ENCODE measurements at places on chromosomes 6 and 20. TPM values are rescaled to one million over a fixed set of nuclear protein-coding genes. Genes with fewer than 3 reads are reported as not detected.

DNA sequence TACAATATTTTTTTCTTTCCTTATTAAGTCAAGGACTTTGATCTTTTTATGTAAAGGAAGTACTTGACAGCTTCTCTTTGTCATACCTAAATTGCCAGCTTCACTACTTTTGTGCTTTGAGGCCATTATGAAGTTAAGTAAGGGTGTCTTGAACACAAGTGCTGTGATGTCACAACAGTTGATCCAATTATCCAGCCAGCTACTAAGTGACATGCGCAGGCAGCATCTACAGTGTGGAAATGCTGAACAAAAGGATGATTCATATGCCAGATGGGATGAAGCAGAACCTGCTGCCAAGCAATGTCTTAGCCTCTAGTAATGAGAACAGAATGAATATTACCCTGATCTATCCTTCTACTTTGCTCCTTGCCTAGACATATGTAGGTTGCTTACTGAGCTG lies 68.3 kb upstream of the TMEM244 start:
- H3K27me3 ChIP-seq: peaks cover 3% of the 10 kb centered on the region
- no peak overlapping the region for H3K4me3 ChIP-seq
- H3K27ac ChIP-seq: no peak overlapping the region
- DNase-seq: no peak
- H3K4me1 ChIP-seq: no peaks in the 10 kb centered on the region

CAGE1 gene
- total RNA-seq: 0.17 TPM

DNA sequence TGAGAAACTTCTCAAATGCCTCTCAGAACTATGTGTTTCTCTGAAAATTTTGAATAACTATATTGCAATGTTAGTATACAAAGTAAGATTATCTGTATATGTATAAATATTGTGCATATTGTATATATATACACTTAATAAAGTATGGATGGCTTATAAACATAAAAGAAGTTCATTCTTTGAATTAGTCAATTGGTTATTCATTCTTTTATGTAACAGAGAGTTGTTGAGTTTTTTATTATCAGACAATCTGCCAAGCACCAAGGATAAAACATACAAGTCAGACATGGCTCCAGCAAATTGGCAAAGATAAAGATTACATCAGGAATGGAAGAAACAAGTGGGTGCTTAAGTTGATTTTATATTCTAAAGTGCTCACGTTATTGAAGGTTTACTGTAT lies 289.1 kb upstream of the EYS start:
- H3K27me3 ChIP-seq: no peaks in the 10 kb centered on the region
- no peak overlapping the region for H3K27ac ChIP-seq
- no peak overlapping the region for H3K4me3 ChIP-seq

DNA sequence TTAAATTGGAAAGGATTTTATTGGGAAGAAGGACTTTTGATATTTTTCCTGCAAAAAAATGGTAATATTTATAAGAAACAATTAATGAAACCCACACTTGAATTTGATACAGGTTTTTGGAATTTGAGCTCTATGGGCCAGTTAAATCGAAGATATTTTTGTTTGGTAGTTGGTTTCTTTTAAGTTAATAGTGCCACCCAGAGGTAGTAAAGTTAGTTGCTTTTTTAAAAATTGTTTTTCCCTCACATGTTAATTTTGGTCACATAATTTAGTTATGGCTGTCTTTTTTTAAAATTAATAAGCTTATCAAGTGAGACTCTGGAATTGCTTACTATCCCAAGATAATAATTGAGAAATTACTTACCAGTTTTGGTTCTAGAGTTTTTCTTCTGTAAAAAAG lies 7.1 kb downstream of the PRIM2 start:
- DNase-seq: no peak
- H3K4me3 ChIP-seq: no peak overlapping the region
- peaks cover 28% of the 10 kb centered on the region for H3K4me1 ChIP-seq

GRCh38 chr6:112780498-112781096 lies 433.5 kb downstream of the RFPL4B start:
- H3K27me3 ChIP-seq: no peaks in the 10 kb centered on the region
- no peak overlapping the region for H3K4me3 ChIP-seq
- H3K27ac ChIP-seq: no peak overlapping the region
- no peaks in the 10 kb centered on the region for H3K36me3 ChIP-seq

DNA sequence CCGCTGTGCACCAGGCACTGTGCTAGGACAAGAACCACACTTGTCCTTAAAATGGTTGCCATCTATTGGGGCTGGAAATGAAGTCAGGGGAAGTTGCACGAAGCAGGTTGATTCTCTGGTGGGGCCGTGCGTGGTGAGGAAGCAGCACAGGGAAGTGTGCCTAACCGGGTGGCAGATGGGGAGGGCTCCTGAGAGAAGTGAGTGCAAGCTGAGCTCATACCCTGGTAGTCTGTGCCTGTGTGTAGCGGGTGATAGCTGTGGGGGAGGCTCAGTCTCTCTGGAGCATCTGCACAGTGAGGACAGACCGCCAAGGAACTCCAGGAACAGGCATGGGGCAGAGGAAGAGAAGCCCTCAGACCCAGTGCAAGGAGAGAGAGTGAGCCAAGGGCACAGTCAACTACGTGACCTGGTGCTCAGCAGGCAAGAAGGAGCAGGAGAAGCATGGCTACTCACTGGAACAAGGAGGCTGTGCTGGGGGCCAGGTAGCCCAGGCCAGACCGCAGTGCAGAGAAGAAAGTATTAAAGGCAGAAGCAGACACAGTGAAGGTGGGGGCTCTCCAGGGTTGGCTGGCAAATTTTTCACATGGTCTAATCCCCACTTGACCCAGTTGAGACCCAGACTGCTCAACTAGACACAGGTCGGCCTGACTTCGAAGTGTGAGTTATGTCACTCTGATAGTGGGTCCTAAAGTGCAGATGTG lies 155.0 kb downstream of the CDH26 start:
- H3K36me3 ChIP-seq: no peaks in the 10 kb centered on the region
- H3K27me3 ChIP-seq: peaks cover 15% of the 10 kb centered on the region
- no peak overlapping the region for H3K4me3 ChIP-seq
- no peaks in the 10 kb centered on the region for H3K4me1 ChIP-seq
- DNase-seq: no peak

DNA sequence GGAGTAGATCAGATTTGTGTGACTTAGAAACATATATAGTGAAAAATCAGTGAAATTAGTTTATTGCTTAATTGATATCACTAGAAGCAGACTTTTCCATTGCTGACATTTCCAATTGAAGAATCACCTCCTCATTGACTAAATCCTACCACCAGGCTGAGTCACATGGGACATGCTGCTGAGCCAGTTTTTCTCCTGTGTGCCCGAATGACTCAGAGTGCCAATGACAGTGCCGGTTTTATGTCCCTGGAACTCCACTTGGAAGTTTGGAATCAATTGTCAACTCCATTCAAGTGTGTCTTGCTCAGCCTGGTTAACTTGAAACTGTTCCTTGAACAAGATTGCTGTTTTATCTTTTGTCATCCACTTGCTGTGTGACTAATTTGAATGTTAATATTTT lies 316.1 kb upstream of the PRDM1 start:
- DNase-seq: no peak
- H3K4me1 ChIP-seq: no peaks in the 10 kb centered on the region
- H3K27ac ChIP-seq: no peak overlapping the region
- H3K4me3 ChIP-seq: no peak overlapping the region

GRCh38 chr6:162377735-162378134 lies 349.8 kb downstream of the PRKN start:
- no peaks in the 10 kb centered on the region for H3K36me3 ChIP-seq
- H3K4me3 ChIP-seq: no peak overlapping the region
- peaks cover 2% of the 10 kb centered on the region for H3K27me3 ChIP-seq
- no peak for DNase-seq
- H3K27ac ChIP-seq: no peak overlapping the region

CABLES2 gene
- 14.4 TPM for total RNA-seq

DNA sequence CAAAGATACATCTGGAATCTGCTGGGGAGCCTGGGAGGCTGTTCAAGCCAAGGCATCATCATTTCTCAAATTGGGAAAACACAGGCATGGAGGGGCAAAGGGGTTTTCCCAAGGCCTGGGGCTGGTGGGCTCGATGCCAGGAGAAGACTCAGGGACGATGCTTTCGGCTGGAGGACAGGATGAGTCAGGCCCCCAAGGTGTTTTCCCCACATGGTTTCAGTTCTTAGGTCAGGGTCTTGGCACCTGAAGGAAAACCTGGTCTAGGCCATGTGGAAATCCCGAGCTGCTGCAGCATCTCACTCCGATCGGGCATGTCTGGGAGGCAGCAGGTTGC lies 348.1 kb downstream of the CDC5L start:
- no peaks in the 10 kb centered on the region for H3K27me3 ChIP-seq
- no peaks in the 10 kb centered on the region for H3K36me3 ChIP-seq
- DNase-seq: no peak
- peaks cover 6% of the 10 kb centered on the region for H3K4me1 ChIP-seq
- no peak overlapping the region for H3K4me3 ChIP-seq

DNA sequence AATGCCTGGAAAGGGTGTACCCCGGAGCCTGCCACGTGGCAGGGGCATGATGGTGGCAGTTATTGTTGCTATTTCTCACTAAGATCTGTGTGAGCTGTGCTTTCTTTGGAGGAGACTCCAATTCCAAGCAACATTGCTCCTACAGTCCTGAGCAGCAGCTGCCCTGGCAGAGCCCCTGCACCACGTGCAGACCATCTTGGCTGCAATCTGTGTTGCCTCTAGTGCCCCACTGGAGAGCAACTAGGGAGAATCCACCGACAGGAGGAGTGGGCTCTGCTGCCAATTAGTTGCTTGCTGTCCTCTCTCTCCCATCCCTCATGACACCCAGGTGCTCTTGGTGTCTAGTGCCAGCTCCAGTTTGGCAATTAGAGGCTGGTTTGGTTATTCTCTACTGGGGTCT lies 116.0 kb downstream of the PXDC1 start:
- no peak for DNase-seq
- no peak overlapping the region for H3K27ac ChIP-seq
- no peaks in the 10 kb centered on the region for H3K36me3 ChIP-seq
- peaks cover 7% of the 10 kb centered on the region for H3K27me3 ChIP-seq
- no peak overlapping the region for H3K4me3 ChIP-seq

DNA sequence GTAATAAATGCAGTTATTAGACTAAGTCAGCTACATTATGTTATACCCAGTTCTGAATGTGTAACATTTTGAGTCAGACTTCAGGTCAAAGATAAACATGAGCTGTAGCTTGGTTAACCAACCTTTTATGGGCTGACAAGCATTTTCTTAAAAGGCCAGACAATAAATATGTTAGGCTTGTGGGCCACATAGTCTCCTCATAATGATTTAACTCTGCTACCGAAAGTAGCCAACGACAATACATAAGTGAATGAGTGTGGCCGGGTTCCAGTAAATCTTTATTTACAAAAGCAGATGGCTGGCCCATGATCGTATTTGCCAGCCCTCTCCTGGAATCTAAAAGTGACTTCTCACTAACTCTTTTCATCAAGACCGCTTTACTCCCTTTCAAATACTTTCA lies 49.9 kb downstream of the ATG5 start:
- no peak overlapping the region for H3K4me3 ChIP-seq
- H3K27me3 ChIP-seq: no peaks in the 10 kb centered on the region
- H3K27ac ChIP-seq: no peak overlapping the region
- H3K4me1 ChIP-seq: peaks cover 18% of the 10 kb centered on the region
- no peak for DNase-seq
- H3K36me3 ChIP-seq: peaks cover 23% of the 10 kb centered on the region

TXLNB gene
- 0.62 TPM for total RNA-seq

- H3K27me3 ChIP-seq: no peaks in the 10 kb centered on the region
- no peak overlapping the region for H3K4me3 ChIP-seq
- DNase-seq: no peak
- H3K27ac ChIP-seq: no peak overlapping the region
- no peaks in the 10 kb centered on the region for H3K36me3 ChIP-seq
Observed at GRCh38 chr6:85865420-85866369, 223.0 kb upstream of the SYNCRIP start.

DNA sequence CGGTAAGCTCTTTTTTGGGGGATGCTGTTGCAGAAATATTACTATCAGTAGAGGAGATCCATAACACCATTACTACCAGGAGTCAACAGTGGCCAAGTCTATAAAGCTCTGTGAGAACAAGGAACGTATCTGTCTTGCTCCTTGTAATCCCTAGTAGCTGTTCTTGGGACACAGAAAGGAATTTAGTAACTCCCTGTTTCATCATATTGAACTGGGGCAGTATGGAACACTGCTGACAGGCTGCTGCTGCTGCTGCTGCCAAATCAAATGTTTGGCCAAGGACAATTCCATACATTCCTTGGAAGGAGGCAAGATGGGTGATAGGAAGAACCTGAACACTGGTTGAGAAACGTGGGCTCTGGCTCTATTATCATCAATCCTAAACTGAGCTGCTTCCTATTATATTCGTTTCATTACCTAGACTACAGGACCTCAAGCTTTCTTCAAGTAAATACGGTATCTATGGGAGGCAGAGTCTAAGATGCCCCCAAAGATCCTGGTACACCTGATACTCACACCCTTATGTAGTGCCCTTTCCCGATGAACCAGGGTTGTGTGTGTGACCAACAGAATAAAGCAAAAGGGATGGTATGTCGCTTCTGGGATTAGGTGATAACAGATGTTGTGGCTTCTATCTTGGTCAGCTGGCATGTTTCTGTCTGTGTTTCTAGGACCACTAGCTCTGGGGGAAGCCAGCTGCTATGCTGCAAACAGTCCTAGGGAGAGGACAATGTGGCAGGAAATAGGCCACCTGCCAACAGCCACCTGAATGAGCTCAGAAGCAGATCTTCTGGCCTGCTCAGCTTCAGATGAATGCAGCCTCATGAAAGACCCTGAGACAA lies 39.5 kb downstream of the ELOVL5 start:
- peaks cover 66% of the 10 kb centered on the region for H3K4me1 ChIP-seq
- H3K27ac ChIP-seq: no peak overlapping the region
- no peak for DNase-seq

DNA sequence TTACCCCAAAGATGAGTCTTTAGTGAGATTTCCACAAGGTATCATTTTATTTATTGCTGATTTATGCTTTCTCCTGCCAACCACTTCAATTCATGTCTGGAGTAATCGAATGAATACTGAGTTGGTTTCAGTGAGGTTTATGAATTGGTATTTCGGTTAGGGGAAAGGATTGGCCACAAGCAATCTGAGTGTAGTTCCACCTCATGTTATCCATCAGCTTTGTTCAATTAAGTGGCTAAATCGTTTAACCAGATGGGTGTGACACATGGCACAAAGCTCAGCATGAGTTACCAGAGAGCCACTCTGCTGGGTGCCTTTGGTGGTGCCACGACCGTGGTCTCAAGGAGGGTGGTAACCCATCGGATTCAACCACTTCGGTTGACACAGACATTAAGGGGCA lies 148.2 kb downstream of the FNDC1 start:
- H3K27ac ChIP-seq: no peak overlapping the region
- H3K27me3 ChIP-seq: peaks cover 13% of the 10 kb centered on the region
- no peak for DNase-seq
- H3K4me1 ChIP-seq: no peaks in the 10 kb centered on the region

- H3K4me1 ChIP-seq: peaks cover 16% of the 10 kb centered on the region
- no peak overlapping the region for H3K27ac ChIP-seq
- DNase-seq: no peak
- peaks cover 26% of the 10 kb centered on the region for H3K36me3 ChIP-seq
- no peaks in the 10 kb centered on the region for H3K27me3 ChIP-seq
- no peak overlapping the region for H3K4me3 ChIP-seq
Observed at GRCh38 chr6:156917213-156917612, 140.0 kb downstream of the ARID1B start.

UBE3D gene
- total RNA-seq: 4.4 TPM

SLC17A1 gene
- not detected for total RNA-seq

Measured in activated naive CD8-positive, alpha-beta T cell treated with anti-CD3 and anti-CD28 coated beads, Interleukin-2, amount 10 ng/mL, durations not matched to agents 7 days and 5 days (primary cell).